ENCODE measurements at places on chromosomes 4 and X.

DNA sequence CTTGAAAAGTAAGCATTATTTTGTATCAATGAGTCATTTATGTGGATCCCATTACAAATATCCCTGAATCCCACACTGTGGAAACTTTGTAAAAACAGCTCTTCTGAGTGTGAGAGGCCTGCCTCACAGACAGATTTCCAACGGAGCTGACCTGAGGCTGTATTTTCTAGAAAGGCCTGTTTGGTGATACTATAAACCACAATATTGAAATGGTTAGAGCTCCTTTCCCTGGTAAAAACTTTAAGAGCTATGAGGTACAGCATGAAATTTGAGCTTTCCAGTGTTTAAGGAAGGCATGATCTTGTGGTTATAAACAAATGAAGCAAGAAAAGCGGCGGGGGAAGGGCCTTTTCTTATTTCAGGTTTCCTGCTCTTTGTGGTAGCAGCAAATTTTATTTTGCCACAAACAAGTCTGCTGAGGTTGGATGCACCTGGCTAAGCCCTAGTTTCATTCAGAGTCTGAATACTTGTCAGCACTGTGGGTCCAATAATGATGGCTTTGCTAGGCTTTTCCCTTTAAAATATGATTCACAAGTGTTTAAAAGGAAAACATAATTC lies 86.8 kb upstream of the ETNPPL start:
- no peak for DNase-seq

DNA sequence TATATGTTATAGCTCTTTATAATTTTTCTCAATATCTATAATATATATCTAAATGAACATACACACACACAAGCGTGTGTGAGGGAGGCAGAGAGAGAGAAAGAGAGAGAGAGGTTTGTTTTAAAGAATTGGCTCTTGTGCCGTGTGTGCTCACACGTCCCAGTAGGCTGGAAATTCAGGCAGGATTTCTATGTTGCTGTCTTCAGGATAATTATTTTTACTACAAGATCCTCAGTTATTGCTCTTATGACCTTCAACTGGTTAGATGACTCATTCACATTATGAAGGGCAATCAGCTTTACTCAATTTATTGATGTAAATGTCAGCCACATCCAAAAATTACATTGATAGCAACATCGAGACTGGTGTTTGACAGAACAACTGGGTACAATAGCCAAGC lies 1520.7 kb upstream of the PCDH7 start:
- no peak for DNase-seq

DNA sequence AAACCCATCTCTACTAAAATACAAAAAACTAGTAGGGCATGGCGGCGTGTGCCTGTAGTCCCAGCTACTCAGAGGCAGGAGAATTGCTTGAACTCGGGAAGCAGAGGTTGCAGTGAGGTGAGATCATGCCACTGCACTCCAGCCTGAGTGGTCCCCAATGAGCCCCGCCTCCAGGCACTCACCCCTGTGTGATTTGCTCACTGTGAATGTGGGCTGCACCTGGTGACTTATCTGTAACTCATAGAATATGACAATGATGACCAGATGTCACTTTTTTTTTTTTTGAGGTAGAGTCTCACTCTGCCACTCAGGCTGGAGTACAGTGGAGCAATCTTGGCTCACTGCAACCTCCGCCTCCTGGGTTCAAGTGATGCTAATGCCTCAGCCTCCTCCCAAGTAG lies 49.0 kb upstream of the HOPX start:
- no peak for DNase-seq

DNA sequence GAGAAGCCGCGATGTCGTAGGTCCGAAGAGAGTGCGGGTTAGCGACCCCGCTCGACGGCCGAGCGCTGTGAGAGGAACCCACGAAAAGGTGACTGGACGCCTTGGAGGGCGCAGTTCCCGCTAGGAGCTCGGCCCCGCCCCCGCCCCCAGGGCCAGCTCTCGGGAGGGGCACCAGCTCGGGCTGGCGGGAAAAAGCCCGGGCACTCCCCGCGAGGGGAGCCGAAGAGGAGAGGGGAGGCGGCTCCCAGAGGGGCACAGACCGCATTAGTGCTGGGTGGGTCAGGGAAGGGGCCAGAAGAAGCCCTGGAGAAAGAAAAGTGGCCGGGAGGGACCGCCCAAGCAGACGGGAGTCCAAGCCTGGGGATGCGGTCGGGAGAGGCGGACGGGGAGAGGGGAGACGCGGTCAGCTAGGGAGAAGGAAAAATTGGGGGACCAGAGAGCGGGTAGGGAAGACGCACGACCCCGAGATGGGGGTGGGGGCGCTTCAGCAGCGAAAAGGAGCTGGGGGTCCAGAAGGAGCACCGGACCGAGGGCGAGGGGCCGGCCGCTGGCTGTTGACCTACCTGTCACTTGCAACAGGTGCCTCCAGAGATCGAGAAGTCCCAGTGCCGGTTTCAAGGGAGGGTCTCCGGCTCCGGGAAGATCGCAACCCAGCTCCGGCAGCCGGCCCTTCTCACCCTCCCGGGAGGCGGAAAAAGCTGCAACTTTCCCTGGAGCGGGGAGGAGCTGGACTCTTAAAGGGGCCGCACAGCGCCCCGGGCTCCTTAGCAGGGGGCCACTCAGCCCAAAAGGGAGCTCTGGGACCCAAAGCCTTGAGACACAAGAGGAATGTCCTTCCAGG lies at the start of gene SYTL4:
SYTL4 (minus strand) TSS at position 681 of the 841 bp plus-strand sequence. CDS start 30,084 bp downstream, outside the sequence.
- DNase-seq = no peak

GRCh38 chr4:80393246-80393969 lies 57.9 kb downstream of the CFAP299 start:
- no peak for DNase-seq

DNA sequence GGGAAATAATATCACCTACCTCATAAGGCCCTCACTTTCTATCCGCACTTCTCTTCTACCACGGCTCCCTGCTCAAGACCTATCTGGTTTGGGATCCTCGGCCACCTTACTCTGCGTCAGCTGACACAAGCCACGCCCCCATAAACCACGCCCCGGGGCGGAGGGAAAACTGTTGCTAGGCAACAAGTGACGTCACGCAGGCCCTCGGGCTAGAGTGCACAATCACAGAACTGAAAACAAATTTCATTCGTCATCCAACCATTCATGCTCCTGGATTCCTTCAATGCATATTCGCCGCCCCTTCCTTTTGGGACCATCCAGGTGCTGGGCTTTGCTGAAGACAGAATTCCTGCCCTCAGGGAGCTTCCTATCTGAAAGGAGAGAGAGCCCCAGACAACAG lies 66.3 kb downstream of the SMC1A start:
- DNase-seq = no peak

DNA sequence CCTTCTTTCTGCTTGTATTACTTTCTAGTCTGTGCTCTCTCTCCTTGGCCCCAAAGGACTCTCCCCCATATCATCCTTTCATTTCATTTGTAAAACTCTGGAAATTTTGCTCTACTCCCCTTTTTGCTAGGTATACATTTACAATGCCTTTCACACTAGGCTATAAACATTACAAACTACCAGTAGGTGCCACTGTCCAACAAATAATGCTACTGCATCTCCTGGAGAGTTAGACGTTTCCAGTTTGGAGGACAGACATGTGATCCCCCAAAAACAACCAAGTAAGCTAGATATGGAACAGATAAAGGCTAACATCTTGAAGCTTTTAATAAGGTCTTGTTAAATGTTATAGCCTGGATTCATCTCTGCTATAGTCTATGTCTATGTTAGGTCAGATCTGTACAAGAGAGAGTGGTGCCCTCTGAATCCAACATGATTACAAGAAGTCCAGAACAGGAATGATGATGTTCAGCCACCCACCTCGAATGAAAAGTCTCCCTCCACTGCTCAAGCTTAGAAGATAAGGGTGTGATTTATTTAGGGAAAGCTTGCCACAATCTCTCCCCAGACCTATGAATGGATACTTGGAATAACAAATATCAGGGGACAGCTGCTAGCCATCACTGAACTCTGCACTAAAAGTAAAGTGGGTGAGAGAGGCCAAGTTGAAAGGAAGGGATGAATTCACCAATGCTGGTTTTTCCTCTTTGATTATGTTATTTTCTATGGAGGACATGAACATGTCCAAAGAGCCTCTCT lies 14.3 kb downstream of the CBR4 start:
- no peak for DNase-seq

DNA sequence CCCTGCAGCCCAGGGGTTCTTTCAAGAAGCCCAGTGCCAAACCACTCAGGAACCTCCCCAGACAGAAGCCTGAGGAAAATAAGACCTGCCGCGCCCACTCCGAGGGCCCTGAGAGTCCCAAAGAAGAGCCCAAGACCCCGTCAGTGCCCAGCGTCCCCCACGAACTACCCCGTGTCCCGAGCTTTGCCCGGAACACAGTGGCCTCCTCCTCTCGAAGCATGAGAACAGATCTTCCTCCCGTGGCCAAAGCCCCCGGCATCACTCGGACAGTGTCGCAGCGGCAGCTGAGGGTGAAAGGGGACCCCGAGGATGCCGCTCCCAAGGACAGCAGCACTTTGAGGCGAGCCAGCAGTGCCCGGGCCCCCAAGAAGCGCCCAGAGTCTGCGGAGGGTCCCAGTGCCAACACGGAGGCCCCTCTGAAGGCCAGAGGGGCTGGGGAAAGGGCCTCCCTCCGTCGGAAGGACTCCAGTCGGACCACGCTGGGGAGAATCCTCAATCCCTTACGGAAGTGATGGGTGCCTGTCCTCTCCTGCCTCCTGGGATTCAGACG lies 40.2 kb downstream of the FHDC1 start:
- no peak for DNase-seq

- no peak for DNase-seq
These were observed 69.0 kb downstream of the GATB start for GRCh38 chr4:151691639-151692442.

GRCh38 chrX:123713434-123713833 lies 19.4 kb downstream of the THOC2 start:
- DNase-seq = no peak

- no peak for DNase-seq
These were observed 148.8 kb upstream of the MID1 start for GRCh38 chrX:10769195-10769594.

Measured in stimulated activated CD4-positive, alpha-beta T cell treated with anti-CD3 and anti-CD28 coated beads, TNF-alpha, amount 100 ng/mL, for 1 hour (primary cell).